HepG2 (cell line): ENCODE measurements at places on chromosomes 6 and 20.

- DNase-seq, result no peak
Measured at GRCh38 chr6:33373960-33374910, 17.4 kb upstream of the KIFC1 start.

GRCh38 chr6:16854986-16855385 lies 93.7 kb upstream of the ATXN1 start:
- DNase-seq, result no peak

GRCh38 chr6:166614589-166614988 lies 12.5 kb downstream of the RPS6KA2 start:
- DNase-seq, result no peak

- DNase-seq, result no peak
Measured at GRCh38 chr6:146301764-146302163, 241.9 kb upstream of the RAB32 start.

DNA sequence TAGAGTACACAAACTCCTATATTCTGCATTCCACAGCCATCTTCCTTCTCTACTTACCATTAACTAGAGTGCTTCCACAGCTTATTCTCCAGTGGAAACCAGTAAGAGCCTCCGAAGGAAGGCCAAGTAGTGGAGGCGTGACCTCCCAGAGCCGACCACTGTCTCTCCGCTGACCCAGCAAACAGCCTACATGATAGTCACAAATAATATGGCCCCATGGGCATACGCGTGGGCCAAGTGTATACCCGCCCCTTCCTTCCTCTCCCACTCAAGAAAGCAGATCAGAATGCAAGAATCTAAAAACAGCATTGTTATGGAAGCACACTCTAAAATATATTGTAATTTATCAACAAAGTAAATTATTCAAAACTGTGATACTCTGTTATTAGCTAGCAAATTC lies 526.6 kb upstream of the JARID2 start:
- DNase-seq, result no peak

- DNase-seq, result no peak
Measured at GRCh38 chr6:154123155-154123956, 84.3 kb downstream of the OPRM1 start.

- DNase-seq, result peak; percentile 76
Measured at GRCh38 chr20:32018269-32019155, 8.3 kb downstream of the CCM2L start.

DNA sequence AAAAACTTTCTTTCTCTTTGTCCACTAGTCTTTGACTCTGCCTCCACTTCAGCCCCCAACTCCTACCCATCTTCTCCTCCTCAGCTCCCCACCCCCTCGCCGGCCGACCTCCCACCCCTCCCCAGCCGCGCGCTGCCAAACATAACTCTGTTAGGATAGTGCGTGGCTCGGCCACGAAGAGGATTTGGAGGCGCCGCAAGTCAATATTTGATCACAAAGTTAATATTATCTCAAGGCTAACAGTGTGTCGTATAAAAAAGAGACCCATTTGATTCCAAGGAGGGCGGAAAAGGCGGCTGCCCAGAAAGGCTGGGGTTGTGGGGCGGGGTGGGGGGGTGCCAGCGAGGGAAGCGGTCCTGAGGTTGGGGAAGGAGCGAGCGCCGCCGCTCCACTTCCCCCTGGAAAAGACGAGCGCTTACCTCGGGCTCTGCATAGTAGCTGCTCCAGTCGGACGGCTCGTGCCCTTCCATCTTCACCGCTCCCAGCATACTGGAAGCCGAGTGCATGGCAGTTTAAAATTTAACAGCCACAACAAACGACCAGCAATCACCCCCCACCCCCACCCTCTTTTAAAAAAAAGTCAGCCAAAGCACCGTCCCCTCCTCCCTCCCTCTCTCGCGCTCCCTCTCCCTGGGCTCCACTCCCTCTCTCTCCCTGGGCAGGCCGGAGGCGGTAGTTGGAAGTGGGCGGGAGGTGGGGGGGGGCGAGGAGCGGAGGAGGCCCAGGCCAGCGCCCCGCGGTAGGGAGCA lies 425 bp downstream of the FOXA2 start:
- DNase-seq, result peak; percentile 93

DNA sequence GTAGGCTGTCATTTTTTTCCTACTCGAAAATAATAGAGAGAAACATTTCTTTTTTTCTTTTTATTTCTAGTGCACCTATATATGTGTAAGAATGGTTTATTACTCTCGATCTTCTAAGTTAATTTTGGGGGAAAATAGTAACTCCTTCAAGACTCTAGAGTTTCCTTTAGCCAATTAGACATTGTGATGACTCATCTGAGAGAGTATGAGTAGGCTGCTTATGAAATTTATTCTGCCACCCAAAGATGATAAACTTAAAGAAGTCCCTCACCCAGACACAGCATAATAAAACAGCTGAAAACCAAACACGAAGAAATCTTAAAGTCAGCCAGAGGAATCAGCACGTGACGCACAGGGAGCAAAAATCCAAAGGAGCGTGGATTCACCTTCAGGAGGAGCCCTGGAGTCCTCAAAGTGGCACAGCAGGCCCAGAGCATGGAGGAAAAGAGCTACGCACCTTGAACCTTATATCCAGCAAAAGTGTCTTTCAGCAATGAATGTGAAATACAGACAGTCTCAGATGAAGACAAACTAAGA lies 81.9 kb downstream of the ERMARD start:
- no peak for DNase-seq

GRCh38 chr6:88008831-88009231 lies 38.8 kb upstream of the SPACA1 start:
- no peak for DNase-seq

- no peak for DNase-seq
Measured at GRCh38 chr6:121884091-121884490, 448.6 kb downstream of the GJA1 start.

DNA sequence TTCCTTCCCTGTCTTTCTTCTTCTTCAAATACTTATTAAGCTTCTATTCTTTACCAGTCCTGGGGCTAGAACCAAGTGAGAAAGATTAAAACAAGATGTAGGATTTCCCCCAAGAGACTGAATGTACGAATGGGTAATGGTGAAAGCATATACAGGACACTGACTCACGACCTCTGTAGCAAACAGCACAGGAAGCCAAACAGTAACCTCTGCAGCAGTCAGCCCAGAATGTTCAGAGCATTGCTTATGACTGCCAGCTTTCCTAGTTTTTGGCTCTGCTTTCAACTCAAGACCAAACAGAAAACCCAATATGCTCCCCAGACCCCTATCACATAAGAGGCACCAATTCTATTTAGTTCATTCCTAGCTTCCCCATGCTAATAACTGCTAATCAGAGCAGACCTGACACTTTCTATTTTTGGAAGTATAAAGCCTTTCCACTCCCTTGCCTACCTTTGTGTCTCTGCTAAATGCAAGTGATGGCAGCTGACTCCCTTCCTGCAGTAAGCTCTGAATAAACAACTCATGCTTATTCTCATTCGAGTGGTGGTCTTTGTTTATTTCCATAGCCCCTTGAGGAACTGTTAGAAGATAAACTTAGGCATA lies 690.6 kb downstream of the EPM2A start:
- no peak for DNase-seq

- DNase-seq, result no peak
Measured at GRCh38 chr6:95518630-95519227, 58.6 kb upstream of the MANEA start.

DNA sequence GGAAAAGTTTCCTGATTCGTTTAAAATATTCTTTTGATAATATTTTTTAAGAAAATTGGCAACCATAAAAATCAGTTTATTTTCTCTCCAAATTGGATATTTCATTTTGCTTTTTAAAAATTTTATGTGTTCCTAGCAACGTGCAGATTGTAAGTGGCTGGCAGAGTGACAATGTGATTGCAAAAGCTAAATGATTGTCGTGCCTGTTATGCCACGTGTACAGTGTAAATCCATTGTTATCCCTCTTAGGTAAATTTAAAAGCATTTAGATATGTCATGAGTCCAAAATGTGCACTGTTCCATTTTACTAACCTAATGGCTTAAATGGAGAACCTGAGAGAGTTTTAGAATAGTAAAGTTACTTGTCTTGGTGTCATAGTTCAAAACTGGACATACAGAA lies 94.4 kb upstream of the ADGRF4 start:
- DNase-seq, result no peak

DNA sequence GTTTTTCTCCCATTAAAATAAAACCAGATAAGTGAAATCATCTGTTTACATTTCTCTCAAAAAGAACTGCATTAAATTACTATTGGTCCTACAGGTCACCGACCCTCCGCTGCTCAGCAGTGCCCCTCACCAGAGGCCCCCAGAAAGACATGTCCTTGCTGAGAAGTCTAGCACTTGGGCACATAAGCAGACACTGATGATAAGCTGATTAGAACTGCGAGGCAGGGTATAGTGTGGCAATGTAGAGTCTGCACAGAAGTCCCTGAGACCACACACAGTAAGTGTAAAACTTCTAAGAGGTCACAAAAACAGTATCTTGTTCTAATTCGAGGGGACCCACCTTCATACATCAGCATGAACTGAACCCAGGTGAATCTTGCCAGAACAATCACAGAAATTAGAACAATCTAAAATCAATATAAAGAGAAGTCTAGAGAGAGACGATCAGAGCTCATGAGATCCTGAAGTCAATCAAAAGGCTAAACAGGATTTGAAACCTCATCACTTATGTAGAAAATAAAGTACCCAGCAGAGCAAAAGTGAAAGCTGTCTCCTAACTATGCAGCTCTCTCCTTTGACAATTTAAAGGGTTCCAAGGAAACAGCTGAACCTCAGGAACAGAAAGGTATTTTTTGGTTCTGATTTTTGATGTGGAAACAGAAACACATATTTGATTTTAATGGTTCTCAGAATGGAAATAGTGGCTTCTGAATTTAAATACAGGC lies 182.9 kb downstream of the PTPRT start:
- no peak for DNase-seq

- DNase-seq, result peak; percentile 63
Measured at GRCh38 chr6:11282245-11282644, 49.8 kb upstream of the NEDD9 start.

GRCh38 chr6:142944124-142945048 lies 590 bp downstream of the HIVEP2 start:
- DNase-seq, result peak; percentile 79

- no peak for DNase-seq
Measured at GRCh38 chr6:43180985-43181384, 1.0 kb upstream of the CUL9 start.

DNA sequence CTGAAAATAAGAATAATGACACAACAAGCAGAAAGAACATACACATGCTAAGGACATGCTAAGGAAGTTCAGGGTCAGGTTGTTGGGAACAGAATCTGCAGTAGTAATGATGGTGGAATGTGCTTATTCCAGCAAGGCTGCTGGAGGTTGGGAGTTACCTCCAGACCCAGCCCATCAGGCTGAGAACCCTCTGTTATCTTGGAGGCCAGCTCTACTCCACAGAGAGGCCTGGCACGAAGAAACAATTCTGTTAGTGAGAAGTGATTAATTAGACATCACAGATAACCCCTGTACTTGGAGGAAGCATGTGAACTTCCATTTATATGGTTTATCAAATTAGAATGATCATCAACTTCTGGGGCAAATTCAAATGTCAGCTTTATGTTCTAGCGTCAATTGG lies 22.1 kb upstream of the ARHGAP18 start:
- no peak for DNase-seq

GRCh38 chr20:46810448-46811223 lies 84.0 kb upstream of the EYA2 start:
- DNase-seq, result no peak

GRCh38 chr6:159689001-159689400 lies 4.0 kb downstream of the SOD2 start:
- DNase-seq, result no peak

DNA sequence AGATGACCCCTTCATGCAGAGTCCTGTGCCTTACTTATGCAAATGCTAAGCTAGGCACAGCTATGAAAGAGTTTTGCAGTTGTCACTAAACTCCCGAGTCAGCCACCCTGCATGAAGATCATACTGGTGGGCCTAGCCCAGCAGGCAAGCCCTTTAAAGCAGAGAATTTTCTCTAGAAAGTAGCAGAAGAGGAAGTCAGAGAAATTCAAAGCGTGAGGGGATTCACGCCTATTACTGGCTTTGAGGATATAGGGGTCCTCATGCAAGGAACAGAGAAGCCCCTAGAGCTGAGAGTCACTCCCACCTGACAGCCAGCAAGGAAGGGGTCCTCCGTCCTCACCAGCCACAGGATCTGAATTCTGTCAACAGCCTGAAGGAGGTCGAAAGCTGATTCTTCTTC lies 54.6 kb downstream of the MYB start:
- DNase-seq, result no peak

DNA sequence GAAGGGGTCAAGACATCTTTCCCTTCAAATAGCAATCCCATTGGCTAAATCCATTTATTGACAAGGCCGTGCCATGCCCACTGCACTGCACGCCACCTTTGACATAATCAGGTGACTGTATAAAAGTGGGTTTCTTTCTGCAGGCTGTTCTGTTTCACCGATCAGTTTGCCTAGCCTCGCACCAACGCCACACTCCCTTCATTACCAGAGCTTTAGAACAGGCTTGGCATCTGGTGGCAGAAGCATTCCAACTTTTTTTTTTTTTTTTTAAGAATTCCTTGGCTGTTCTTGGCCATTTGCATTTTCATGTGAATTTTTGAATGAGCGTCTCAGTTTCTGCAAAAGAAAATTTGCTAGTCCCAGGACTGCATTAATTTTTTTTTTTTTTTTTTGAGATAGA lies 78.1 kb downstream of the PPP1R3G start:
- DNase-seq, result no peak

GRCh38 chr6:61977099-61977498 lies 308.9 kb downstream of the KHDRBS2 start:
- no peak for DNase-seq

GRCh38 chr6:148869585-148869984 lies 122.8 kb downstream of the UST start:
- no peak for DNase-seq

DNA sequence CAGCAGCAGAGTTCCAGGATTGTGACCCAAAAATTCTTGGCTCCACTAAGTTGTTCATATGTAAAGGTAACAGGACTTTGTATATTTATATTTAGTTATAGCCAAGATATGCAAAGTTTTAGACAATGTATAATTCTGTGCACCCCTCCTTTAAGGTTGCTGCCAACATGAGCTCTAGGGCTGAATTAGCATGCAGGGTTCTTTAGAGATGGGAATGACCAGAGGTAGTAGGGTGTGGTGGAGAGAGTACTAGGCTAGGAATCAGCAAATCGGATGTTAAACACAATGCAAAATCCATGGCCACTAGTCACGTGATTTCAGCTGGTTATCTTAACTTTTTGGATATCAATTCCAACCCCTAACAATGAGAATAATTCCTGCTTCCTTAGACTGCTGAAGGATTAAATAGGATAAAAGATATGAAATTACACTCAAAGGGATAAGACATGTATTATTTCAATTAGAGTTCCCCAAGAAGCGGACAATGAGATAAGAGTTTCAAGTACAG lies 260.3 kb upstream of the RNF24 start:
- DNase-seq, result no peak
